Stimulated activated CD4-positive, alpha-beta T cell treated with anti-CD3 and anti-CD28 coated beads, Interleukin-15, amount 100 ng/mL, for 1 hour (primary cell): ENCODE measurements at places on chromosomes 1 and 21.

DNA sequence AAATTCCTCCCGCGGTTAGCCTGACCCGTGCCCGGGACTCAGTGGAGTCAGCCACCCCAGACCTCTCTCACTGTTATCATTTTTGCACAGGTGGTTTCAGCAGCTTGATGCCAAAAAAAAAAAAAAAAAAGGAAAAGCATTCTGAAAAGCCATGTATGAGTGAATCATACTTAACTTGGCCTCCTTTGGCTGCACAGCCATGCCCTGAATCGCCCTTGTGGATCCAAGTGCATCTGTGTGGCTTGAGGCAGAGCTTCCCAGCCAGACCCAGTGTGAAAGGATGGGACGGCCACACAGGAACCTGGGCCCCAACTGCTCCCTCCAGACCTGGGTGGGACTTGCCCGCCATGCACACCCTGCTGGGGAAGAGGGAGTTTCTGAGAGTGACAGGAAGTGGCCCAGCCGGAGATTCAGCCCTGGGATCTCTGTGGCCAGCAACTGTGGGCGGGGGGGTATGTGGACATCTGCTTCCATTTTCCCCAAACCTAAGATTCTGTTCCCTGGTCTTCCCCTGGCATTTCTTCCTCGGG, 8.6 kb downstream of the YBEY start:
- no peak for DNase-seq

DNA sequence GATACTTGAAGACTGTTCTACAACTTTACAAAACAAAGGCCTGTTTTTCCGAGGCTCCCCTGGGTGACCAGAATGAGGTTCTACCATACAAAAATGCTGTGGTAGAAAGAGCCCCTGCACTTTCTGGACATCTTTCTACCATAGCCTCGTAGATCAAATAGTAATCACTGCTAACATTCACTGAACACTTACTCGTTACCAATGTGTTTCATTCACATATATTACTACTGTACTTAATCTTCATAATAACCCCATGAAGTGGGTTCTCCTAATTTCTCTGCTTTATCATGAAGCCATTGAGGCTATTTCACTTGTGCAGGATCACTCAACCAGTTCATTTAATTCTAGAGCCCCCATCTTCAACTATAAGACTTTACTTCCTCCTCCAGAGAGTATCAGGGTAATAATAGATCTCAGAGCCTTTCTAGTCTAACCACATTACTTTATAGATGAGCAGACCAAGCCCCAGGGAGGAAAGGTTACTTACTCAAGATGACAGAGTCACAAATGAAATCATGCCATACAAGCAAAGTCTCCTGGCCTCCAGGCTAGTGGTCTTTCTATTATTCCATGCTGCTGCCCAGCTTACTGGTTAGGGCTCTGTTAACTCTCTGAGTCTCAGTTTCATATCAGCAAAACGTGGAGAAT, 46.7 kb upstream of the OSBPL9 start:
- no peak for DNase-seq

- DNase-seq, result no peak
These were observed 46.3 kb downstream of the XCL2 start for GRCh38 chr1:168497376-168497950.

DNA sequence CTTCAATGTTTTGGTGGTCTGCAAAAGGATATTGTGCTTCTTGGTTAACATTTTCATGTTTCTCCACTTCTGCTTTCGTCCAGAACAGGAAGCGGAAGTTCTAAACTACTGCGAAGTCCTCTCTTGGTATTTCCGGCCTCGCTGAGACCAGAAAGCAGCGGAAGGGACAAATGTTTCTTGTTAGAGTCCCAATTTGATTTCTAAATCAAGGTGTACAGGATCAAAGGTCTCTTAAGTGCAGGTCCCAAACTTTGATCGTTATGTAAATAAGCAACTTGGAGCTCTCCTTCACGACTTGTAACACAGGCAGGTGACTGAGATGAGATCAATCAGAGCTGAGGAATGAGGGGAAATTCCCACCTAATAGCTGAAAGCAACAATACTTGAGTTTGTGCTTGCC, 40.1 kb upstream of the HMCN1 start:
- DNase-seq, result no peak

- DNase-seq, result no peak
These were observed 42.0 kb upstream of the ADAMTS1 start for GRCh38 chr21:26887251-26887650.

- DNase-seq, result no peak
These were observed 98.5 kb downstream of the ATG4C start for GRCh38 chr1:62882201-62883104.

GRCh38 chr1:211783266-211783665, 47.3 kb downstream of the LPGAT1 start:
- DNase-seq, result no peak

DNA sequence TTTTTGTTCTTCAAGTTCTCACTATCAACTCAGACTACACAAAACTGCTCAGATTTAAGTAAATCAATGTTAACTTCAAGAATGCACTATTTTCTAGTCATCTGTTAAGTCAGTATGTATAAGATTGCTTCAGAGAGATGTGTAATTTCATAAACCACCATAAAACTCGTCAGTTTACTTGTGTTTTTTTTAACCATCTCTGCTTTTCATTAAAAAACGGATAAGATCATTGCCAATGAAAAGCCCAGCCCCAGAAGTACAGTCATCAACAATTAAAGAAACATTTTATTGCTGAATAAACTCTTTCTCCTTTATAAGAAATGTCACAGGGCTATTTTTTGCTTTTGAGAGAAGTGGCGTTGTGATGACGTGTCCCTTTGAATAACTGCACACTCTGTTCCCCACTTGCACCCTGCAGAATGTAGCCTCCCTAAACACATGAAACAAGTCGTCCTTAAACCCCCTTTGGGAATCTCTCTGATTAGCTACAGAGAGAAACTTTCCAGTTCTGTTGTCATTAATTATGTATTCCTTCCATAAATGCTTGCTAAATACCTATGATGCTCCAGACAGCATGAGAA, 202.7 kb upstream of the FOXD3 start:
- no peak for DNase-seq

GRCh38 chr1:167548059-167548932, 5.3 kb downstream of the CREG1 start:
- no peak for DNase-seq

GRCh38 chr1:233362743-233363142, 35.2 kb downstream of the MAP3K21 start:
- no peak for DNase-seq

DNA sequence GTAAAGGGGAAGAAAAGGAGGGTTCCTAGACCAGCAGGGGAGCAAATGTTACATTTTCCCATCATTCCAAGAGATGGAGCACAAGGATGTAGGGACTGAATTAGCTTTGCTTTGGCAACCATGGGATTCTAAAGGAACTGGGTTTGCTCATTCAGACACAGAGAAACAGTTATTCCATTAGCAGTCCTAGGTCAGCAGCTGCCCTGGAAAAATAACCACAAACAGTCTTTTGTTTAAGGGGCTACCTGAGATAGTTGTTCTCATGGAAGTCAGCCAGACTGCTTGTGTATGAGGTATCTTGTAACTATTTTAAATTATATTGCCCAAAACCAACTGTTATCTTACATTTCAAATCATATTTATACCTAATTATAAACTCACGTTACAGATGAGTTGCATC, 58.4 kb upstream of the VCAM1 start:
- DNase-seq, result no peak

DNA sequence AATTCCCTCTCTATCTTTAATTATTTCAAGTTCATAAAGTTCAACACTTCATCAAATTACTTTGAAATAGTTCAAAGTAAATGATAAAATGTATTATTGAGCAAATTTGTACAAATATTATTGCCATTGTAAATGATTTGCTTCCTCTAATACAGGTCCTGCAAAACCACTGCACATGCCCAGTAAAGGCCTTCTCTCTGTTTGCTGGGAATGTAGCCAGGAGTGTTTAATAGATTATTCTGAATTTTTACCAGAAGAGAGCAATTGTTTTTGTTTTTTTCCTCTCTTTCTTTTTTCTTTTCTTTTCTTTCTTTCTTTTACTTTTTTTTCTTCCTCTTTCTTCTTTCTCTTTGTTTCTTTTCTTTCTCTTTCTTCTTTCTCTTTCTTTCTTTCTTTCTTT, 486.3 kb downstream of the PTBP2 start:
- DNase-seq, result no peak

- DNase-seq, result peak; percentile 50
These were observed 3.7 kb upstream of the PPM1J start for GRCh38 chr1:112718691-112719418.

- DNase-seq, result peak; percentile 69
These were observed 9.9 kb upstream of the CDCA8 start for GRCh38 chr1:37682334-37682987.

DNA sequence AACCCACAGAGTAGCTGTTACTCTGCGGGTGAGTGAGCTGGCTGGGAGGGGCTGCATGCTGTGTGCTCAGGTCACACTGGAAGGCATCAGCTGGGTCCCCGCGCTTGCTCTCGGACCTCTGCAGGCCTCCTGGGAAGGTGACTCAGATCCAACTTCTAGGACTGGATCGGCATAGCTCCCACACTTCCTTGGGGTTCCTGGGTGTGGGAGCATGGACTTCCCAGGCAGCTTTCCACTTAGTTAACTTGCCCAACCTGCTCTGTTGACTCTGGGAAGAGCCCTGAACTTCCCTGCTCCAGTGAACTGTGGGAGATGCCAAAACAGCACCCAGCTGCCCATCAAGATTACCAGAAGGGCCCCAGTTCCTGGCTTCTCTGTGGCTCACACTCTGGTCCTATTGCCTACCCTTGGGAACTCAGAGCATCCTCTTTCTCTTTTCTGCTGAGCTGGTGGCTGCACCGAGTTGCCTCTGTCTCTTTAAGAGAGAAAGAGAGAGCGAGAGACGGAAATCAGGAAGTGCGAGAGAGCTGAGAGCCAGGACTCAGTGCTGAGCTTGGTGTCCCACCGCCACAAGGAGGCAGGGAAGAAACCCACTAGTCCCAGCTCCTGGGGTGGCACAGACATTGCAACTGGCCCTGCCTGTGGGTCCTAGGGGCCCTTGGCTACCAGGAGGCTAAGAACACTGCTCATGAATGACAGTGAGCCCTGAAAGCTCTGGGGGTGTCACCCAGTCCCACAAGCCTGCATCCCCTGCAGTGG, at the start of gene IKBKE:
IKBKE (plus strand) TSS at position 544 of the 759 bp plus-strand sequence. CDS start 2,752 bp downstream, outside the sequence.
- DNase-seq, result no peak

- no peak for DNase-seq
These were observed 5.2 kb downstream of the INKA2 start for GRCh38 chr1:111733992-111734341.

DNA sequence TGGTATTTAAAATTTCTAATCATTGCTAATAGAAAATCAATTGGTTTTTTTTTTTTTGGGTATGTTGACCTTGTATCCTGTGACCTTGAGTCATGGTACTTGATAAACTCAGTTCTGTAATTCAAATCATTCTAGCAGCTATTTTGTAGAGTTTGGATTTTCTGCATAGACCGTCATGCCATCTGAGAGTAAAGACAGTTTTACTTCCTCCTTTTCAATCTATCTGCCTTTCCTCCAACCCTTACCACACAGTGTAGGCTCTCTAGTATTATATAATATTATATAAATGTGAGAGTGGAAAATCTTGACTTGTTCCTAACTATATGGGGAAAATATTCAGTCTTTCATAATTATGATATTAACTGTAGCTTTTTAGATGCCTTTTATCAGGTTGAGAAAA, 7.0 kb downstream of the TDRD5 start:
- DNase-seq, result no peak

DNA sequence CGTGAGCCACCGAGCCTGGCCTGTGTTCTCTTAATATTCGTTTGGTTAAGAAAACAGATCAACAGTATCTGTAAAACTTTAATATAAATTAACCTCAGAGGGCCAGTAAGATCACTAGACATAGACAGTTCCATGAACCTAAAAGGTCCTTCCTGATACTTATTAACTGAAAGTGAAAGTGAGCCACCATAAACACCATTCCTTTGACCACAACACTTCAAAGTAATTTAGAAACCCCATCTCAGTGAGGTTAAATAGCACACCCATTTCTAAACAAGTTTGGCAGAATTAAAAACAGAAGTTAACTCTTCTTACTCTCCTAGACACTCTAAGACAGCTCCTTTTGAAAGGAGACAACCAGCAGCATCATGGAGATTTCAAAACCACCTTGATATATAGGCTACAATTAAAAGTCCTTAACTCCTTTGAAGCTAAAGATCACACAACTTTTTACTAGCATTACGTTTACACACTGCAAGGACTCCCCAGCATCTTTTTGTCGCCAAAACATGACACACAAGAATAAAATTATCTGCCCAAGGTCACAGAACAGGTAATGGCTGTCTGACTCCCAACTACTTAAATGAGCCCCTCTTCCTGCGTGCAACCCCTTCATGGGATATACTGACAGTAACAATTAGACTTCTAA, 2.2 kb downstream of the RNF19B start:
- DNase-seq, result no peak

DNA sequence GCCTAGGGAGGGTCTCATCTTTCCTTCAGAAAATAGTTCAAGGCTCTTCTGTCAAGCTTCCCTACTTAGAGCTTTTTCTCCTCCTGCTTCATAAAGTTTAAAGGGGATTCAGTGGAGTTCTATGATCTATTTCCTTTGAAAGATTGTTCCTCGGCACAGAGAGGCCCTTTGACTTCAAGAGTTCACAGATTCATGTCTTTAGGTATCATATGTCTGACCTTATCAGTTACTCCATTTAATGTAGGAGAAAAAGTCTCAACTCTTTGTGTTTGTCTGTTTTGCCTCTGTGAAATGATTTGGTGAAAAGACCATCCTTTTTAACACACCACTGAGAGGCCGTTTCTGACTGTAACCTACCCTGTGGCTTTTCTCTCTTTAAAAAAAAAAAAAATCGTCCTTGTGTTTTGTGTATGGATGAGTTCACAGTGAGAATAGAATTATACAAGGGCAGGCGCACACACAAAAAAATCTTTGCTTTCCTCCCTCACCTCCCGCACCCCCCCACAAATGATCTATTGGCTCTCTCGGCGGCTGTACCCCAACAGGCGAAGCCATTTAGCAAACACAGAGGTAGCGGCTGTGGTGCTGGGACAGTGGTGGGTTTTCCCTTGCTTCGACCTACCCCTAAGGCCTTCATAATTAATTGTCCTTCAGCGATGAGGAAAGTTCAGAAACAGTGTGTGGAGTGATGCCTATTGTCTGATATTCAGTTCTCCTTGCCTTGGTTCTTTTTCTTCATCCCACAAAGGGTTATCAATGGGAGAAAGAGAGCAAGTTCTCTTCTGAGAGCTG, 29.6 kb downstream of the PROX1 start:
- no peak for DNase-seq

- DNase-seq, result no peak
These were observed 81.8 kb upstream of the CD34 start for GRCh38 chr1:207992677-207993236.

DNA sequence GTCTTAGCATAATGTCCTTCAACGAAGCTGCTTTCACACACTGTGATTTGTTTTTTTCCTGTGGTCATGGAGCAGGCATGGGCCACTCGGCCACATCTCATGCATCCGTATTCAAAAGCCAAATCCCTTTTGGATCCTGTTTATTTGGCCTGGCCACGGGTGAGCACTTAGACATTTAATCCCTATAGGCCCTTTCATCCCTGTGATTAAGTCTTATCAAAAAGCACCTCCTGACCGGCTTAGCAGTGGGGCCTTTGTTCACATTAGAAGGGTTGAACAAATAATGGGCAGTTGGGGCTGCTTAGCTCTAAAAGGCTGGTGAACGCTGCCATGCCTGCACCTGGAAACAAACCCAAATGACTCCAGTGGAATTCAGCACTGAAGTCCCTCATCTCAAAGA, 2.0 kb downstream of the KCNE2 start:
- DNase-seq, result no peak

- peak; percentile 80 for DNase-seq
These were observed at the start of gene MRPL9 for GRCh38 chr1:151762941-151763921. MRPL9 (minus strand) TSS chr1:151763496; CDS start chr1:151763479, 17 bp downstream.

GRCh38 chr1:204327359-204327758, 32.4 kb downstream of the PLEKHA6 start:
- no peak for DNase-seq

GRCh38 chr1:57620605-57621004, 196.7 kb upstream of the DAB1 start:
- DNase-seq, result no peak
